Adrenal gland (tissue), 19 donors: ENCODE measurements at places on chromosomes 1 and 21. TPM values are rescaled to one million over a fixed set of nuclear protein-coding genes. Genes with fewer than 3 reads are reported as not detected.

GRCh38 chr21:27513016-27513415 lies 546.1 kb upstream of the ADAMTS5 start:
- DNase-seq = no peak
- H3K27ac ChIP-seq = no peak overlapping the region
- H3K36me3 ChIP-seq = no peaks in the 10 kb centered on the region

- H3K36me3 ChIP-seq = no peaks in the 10 kb centered on the region
- no peak overlapping the region for H3K27ac ChIP-seq
- H3K4me3 ChIP-seq = no peak overlapping the region
- no peak for DNase-seq
- no peaks in the 10 kb centered on the region for H3K27me3 ChIP-seq
Measured at GRCh38 chr1:107842241-107842640, 122.7 kb downstream of the VAV3 start.

- no peak overlapping the region for H3K27ac ChIP-seq
- no peaks in the 10 kb centered on the region for H3K4me1 ChIP-seq
- H3K27me3 ChIP-seq = no peaks in the 10 kb centered on the region
- DNase-seq = no peak
Measured at GRCh38 chr21:42578034-42578433, 64.4 kb downstream of the SLC37A1 start.

GRCh38 chr1:46619656-46620258 lies 3.1 kb upstream of the MOB3C start:
- no peaks in the 10 kb centered on the region for H3K27me3 ChIP-seq
- H3K36me3 ChIP-seq = no peaks in the 10 kb centered on the region
- DNase-seq = no peak
- H3K4me3 ChIP-seq = no peak overlapping the region
- H3K4me1 ChIP-seq = peaks cover 15% of the 10 kb centered on the region
- H3K27ac ChIP-seq = no peak overlapping the region

DNA sequence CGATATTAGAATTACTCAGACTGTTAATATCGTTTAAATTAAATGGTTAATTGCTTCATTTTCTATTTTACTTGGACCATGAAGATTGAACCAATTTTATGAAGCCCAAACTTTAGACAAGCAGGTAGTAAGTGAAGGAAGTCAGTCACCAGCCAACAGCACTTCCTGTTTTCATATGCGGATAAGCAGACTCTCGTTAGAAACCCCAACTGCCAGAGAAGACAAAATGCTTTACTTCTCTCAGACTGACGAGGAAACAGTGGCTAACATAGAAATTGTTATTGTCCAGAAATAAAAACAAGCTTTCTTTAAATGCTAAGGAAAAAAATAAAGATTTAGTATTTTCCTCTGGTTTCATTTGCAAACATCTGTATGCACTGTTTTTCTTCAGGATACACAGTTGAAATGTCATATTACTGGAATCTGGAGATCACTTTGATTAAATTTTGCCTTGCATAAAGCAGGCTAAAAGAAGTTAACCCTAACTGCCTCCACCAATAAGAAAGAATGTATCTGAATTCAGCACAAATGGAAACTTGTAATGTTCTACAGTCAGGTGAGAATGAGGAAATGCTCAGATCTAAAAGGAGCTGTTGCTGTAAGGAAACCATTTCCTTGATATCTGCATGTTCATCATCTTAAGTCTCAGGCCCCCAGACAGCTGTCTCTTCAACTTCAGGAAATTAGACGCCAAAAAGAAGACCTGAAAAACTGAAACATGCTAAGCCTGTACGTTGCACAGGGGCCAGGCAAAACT lies 129.8 kb upstream of the SAMSN1 start:
- no peak for DNase-seq
- H3K36me3 ChIP-seq = no peaks in the 10 kb centered on the region
- peaks cover 6% of the 10 kb centered on the region for H3K4me1 ChIP-seq
- no peaks in the 10 kb centered on the region for H3K27me3 ChIP-seq

DNA sequence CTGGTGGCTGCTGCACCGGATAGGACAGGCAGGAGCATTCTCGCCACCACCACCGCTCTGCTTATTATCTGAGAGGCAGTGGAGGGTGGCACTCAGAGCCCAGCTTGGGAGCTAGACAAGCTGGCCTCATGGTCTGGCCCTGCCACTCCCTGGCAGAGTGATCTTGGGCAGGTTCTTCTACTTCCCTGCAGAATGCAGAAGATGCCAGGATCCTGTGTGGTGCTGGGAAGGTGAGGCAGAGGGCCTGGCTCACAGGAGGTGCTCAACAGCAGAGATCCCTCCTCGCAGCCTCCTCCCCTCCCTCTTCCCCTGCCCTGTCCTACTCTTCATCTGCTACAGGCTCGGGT lies 60.4 kb downstream of the ARHGEF10L start:
- no peaks in the 10 kb centered on the region for H3K4me1 ChIP-seq
- H3K27me3 ChIP-seq = no peaks in the 10 kb centered on the region
- no peaks in the 10 kb centered on the region for H3K36me3 ChIP-seq
- no peak overlapping the region for H3K4me3 ChIP-seq

DNA sequence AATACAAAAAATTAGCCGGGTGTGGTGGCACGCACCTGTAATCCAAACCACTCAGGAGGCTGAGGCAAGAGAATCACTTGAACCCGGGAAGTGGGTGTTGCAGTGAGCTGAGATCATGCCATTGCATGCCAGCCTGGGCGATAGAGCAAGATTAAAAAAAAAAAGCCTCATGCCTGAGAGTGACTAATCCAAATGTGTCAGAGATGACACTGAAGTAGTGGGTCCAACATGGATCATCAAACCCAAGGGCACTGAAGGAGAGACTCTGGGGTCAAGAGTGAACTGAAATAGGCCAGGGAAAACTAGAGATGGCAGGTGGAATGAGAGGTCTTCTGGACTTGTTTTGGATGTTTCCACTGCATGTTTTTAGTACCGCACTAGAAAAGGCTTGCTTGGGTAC lies 10.2 kb upstream of the CACHD1 start:
- no peaks in the 10 kb centered on the region for H3K27me3 ChIP-seq
- no peaks in the 10 kb centered on the region for H3K36me3 ChIP-seq
- no peak for DNase-seq
- H3K27ac ChIP-seq = no peak overlapping the region
- no peaks in the 10 kb centered on the region for H3K4me1 ChIP-seq
- no peak overlapping the region for H3K4me3 ChIP-seq

- DNase-seq = no peak
- no peaks in the 10 kb centered on the region for H3K4me1 ChIP-seq
Measured at GRCh38 chr1:77047978-77048614, 171.1 kb downstream of the PIGK start.

DNA sequence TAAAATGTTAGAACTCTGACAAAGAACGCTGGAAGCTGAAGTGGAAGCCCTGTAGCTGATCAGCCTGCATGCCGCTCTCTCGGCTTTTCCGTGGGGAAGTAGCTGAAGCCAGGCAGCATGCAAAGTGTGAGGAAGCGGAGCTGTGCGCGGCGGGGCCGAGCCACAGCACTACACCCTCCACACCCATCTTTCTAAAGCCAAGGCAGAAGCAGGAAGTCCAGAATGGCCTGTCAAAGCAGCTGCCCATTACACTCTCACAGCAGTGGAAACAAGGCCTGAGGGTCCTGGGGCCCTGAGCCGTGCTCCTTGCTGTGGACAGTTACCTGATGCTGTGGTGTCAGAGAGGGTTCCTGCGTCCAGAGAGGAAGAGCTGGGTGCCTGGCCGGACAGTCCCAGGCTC lies 69.6 kb downstream of the UBR4 start:
- H3K4me1 ChIP-seq = no peaks in the 10 kb centered on the region
- peaks cover 92% of the 10 kb centered on the region for H3K36me3 ChIP-seq
- no peak for DNase-seq
- H3K27me3 ChIP-seq = no peaks in the 10 kb centered on the region
- H3K27ac ChIP-seq = no peak overlapping the region
- no peak overlapping the region for H3K4me3 ChIP-seq

DNA sequence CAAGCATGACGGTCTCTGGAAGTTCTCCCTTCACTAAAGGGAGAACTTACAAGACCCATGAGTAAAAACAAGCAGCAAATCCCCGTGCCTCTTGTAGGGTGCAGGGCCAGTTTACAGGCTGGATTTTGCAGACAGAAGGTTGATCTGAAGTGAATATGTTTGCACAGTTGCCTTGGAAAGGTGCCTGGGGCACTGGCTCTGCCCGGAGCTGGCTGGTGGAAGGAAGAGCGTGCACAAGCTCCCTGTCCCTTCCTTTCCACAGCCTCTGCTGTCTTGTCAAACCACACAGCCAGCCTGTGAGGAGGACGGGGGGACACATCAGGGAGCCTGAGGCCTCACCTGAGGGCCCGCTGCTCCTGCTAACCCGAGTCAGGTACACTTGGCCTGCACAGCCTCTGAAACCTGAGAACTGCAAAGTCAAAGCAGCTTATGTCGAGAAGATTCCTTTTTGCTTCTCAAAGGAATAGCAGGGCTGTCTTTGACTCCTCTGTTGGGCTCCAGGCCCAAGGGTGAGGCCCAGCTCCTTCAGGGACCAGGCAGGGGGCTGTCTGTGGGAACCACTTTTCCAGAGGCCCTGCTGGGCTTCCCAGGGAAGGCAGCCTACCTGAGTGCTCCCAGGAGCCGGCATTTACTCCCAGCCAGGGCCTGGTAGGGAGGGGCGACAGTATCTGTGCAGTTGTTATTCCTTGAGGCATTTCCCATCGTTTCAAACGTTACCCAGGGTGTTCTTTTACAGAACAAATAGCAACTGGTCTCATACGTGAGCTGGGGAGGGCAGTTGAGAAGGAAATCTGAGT lies 251.5 kb downstream of the SIPA1L2 start:
- H3K27me3 ChIP-seq = no peaks in the 10 kb centered on the region
- no peak overlapping the region for H3K4me3 ChIP-seq
- no peak overlapping the region for H3K27ac ChIP-seq
- no peak for DNase-seq
- H3K4me1 ChIP-seq = no peaks in the 10 kb centered on the region

GRCh38 chr1:39115271-39116110 lies 89.0 kb upstream of the MACF1 start:
- H3K27ac ChIP-seq = no peak overlapping the region
- H3K27me3 ChIP-seq = no peaks in the 10 kb centered on the region
- H3K36me3 ChIP-seq = no peaks in the 10 kb centered on the region
- DNase-seq = no peak

DNA sequence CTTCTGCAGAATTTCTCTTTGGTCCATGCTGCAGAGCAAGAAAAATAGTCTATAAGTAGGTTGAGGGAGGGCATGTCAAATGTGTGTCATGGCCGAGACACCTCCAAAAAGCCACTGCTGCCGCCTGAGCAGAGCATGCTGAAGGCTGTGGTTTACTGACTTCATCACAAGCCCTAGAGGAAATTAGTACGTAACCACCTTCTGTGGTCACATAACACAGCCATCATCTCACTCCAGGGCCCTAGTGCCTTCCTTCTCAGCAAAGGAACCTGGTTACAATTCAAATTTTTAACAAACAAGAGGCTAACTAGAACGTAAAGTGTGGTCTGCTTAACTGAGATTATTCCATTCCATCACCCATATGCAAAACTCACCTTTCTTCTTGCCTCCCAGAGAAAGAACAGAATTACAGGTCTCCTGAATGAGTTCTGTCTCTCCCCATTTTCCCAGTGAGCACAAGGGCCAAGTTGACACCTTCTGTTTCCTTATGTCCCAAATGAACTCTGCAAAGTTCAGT lies at the start of gene PTPN22:
PTPN22 (minus strand) TSS at position 116 of the 517 bp plus-strand sequence.
- H3K4me3 ChIP-seq = no peak within 1 kb of the TSS
- H3K27ac ChIP-seq = no peak within 1 kb of the TSS
- no peaks in the 10 kb centered on the region for H3K36me3 ChIP-seq

GRCh38 chr1:58764294-58764978 lies 19.4 kb downstream of the JUN start:
- no peaks in the 10 kb centered on the region for H3K4me1 ChIP-seq
- H3K27ac ChIP-seq = no peak overlapping the region
- DNase-seq = no peak
- no peak overlapping the region for H3K4me3 ChIP-seq

- no peaks in the 10 kb centered on the region for H3K27me3 ChIP-seq
- no peak overlapping the region for H3K4me3 ChIP-seq
- no peak for DNase-seq
- no peak overlapping the region for H3K27ac ChIP-seq
- no peaks in the 10 kb centered on the region for H3K4me1 ChIP-seq
- no peaks in the 10 kb centered on the region for H3K36me3 ChIP-seq
Measured at GRCh38 chr1:196271212-196271947, 336.9 kb downstream of the KCNT2 start.

PIP5K1A gene
- polyA plus RNA-seq = 46.1 TPM

AIM2 gene
- polyA plus RNA-seq = 0.17 TPM

SMCP gene
- polyA plus RNA-seq = not detected

IGSF21 gene
- polyA plus RNA-seq = 4.3 TPM
